Amniotic stem cell (primary cell): ENCODE measurements at places on chromosomes 13 and 19.

GRCh38 chr13:20192836-20193161 is at the start of gene GJB2:
Gene GJB2, minus strand, starts transcription at chr13:20192938. Its CDS starts 3,357 bp downstream, at chr13:20189581.
- no peak for DNase-seq

GRCh38 chr13:26310003-26310402 is 56.1 kb downstream of the CDK8 start:
- no peak for DNase-seq

DNA sequence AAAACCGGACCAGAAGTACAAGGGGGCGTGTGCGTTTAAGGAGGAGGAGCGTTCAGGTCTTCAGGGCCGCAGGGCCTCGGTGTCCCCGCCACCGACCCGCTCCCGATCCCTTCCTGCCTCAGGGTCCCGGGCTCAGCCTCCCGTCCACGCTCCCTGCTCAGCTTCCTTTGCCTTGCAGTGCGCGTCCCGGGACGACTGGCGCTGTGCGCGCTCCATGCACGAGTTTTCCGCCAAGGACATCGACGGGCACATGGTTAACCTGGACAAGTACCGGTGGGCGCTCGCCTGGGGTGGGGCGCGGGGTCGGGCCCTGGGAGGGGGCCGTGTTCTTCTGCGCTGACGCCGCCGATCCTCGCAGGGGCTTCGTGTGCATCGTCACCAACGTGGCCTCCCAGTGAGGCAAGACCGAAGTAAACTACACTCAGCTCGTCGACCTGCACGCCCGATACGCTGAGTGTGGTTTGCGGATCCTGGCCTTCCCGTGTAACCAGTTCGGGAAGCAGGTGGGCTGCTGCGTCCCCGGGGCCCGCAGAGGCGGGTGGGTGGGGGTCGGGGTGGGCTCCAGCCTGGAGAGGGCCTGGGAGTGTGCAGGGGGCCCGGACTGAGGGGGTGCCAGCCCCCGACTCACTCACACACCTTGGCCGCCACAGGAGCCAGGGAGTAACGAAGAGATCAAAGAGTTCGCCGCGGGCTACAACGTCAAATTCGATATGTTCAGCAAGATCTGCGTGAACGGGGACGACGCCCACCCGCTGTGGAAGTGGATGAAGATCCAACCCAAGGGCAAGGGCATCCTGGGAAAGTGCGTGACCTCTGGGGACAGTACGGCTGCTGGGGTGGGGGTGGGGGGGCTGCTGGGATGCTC is 1.4 kb downstream of the GPX4 start:
- no peak for DNase-seq

DNA sequence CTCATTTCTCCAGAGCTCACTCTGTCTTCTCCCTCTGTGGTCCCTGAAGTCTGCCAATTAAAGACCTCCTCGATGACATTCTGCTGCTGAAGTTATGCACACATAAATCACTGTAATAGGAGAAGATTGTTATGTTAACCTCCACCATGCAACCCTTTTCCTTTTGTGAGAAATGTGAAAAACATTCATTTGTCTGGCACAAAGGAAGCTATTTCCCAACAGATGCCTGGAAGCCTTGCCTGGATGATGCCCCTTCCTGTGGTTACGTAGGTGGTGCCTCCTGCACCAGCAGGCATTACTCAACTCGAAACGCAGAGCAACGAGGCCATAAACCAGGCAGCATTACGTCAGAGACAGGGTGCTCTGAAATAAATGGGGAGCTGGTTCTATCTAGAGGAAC is 327.4 kb upstream of the ZNF507 start:
- no peak for DNase-seq

- peak; percentile 59 for DNase-seq
Measured at GRCh38 chr13:26062853-26063444, 11.1 kb upstream of the SHISA2 start.

DNA sequence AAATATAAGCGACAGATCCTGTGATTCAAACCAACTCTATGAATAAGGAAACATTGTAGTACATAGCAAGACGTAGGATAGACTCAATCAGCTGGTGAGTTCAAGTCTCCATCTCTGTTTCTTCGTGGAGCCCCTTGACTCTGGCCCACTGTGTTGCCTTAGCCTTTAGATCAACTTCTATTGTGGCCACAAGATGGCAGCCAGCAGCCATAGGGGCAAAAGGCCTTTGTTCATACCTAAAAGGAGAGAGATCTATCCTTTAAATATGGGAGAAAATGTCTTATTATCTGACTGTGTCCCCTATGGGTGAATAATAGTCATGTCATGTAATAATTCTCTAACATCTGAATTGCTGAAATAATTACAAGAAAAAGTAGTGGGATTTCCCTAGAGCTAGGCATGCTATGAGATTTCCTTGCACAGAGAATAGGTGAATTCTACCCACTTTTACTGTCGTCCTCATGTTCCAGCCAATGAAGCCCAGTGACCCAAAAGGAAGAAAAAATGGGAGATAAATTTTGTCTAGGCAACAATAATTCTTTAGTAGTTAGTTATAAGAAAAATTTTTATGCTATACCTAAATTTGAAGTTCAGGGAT is 129.4 kb downstream of the PCDH20 start:
- no peak for DNase-seq

DNA sequence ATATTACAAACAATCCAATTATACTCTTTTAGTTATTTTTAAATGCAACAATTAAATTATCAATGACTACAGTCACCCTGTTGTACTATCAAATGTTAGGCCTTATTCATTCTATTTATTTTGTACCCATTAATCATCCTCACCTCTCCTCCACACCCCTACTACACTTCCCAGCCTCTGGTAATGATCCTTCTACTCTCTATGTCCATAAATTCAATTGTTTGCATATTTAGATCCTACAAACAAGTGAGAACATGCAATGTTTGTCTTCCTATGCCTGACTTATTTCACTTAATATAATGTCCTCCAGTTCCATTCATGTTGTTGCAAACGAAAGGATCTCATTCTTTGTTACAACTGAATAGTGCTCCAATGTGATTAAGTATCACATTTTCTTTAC is 1414.6 kb downstream of the SLITRK1 start:
- no peak for DNase-seq

DNA sequence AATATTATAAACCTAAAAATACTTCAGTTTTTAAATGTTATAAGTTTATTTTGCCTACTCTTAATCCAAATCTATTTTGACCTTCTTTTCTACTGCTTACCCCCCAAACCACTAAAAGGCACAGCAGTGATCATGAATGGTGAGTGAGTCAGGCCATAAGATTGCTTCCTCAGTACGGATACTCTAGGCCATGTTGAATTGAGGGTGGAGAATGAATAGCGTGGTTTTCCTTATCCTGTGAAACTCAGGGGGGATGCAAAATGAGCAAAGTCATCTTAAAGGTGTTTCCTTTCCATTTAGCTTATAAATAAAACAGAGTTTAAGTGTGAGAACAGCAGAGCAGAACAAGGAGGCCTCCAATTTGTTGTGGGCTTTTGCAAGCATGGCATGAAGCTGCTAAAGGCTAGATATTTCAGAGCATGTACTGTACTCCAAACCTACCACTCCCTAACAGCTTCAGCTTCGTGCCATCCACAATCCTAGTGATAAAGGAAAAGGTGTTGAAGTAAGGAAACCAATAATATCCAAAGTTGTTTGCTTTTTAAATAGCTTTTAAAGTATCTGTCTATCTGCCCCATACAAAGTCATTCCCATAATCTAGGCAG is 25.0 kb downstream of the SERPINE3 start:
- no peak for DNase-seq

- no peak for DNase-seq
Measured at GRCh38 chr13:24887759-24888158, 123.8 kb downstream of the RNF17 start.

GRCh38 chr19:47494729-47495128 is 10.7 kb upstream of the KPTN start:
- DNase-seq, result no peak

- DNase-seq, result no peak
Measured at GRCh38 chr13:91153372-91153771, 194.1 kb upstream of the MIR17HG start.

- no peak for DNase-seq
Measured at GRCh38 chr13:85303630-85304029, 495.6 kb downstream of the SLITRK6 start.

- DNase-seq, result no peak
Measured at GRCh38 chr13:59641817-59642216, 521.9 kb downstream of the DIAPH3 start.

DNA sequence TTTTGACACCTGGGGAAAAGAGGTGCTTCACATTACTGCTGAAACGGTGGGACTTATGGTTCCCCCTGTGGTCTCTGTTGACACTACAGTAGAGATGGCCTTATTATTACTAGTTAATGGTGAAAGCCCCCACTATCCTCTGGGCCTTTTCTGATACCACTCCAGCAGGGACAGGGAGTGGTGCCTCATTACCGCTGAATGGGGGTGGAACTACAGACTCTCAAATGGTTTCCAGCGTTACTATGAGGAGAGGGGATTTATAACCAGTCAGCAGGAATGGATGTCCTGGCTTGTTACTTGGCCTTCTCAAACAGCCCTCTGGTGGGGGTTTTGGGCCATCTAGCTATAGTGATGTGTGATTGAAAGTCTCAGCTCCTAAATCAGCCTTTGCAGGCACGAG is 96.7 kb upstream of the DIAPH3 start:
- no peak for DNase-seq

DNA sequence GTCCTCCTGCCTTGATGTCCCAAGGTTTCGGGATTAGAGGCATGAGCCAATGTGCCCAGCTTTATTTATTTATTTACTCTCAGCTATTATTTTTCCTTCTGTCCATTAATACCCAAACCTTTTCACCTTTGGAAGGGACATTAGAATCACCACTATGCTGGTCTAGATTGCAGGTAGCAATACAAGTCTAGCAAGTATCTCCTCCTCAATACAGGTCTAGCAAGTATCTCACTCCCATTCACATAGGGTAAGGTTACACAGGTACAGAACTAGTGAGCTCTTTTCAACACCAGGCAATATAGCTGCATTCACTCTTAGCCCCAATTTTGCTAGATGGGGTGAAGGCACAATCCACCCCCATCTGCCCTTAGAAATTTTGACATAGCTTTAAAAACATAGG is 17.4 kb upstream of the SPRYD7 start:
- DNase-seq, result no peak

- no peak for DNase-seq
Measured at GRCh38 chr13:84821261-84821660, 939.0 kb upstream of the SLITRK1 start.

DNA sequence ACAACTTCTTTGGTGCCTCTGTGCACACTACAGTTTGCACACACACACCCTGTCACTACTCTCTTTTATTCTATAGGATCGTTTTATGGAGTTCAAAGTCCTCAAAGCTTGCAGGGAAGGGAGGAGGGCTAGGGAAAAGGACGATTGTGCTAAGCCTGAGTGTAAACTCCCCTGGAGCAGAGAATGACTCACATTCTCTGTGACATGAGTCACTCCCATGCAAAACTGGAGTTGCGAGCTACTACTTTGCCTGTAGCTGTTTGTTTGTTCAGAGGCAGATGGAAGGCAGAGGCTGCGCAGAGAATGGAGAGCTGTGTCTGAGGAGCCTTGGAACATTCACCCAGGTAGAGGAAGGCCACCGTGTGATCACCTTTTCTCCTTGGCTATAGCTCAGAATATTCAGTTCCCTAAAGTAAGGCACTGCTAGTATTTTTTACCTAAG is 80.5 kb upstream of the MBNL2 start:
- peak; percentile 70 for DNase-seq

DNA sequence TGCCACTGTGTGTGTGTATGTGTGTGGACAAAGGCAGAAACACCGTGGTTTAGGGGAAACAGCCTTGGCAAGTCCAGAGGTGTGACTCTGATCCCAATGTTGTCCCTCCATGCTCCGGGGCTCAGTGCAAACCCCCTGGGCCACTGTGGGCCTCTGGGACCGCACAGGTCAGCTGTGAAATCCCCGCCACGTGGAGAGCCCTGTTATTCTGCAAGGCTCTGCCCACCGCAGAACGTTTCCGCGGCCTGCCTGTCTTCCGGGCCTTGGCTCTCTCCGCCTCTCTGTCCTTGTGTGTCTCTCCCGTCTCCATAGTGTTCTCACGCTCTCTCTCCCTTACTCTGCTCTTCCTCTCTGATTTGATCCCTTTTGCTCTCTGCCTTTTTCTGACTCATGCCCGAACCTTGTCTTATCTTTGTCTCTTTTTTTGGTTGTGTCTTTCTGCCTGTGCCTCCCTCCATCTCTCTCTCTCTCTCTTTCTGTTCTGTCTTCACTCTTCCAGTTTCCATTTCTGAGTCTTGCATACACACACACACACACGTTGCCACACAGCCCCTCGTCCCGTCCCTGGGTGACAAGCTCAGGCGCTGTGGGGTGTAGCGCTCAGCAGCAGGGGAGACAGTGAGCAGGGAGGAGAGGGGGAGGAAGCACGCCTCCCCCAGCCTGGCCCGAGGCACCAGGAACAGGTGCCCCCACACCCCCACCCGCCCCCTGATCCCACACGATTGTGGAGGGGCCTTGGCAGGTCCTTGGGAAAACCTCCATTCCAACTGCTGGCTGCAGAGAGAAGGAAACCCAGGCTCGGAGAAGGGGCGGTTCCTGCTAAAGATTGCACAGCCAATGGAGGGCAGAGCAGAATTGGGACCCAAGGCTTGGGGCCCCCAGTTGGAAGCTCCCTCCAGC is 3.0 kb downstream of the TTYH1 start:
- DNase-seq, result no peak
